ENCODE measurements at places on chromosomes 7 and 10.

DNA sequence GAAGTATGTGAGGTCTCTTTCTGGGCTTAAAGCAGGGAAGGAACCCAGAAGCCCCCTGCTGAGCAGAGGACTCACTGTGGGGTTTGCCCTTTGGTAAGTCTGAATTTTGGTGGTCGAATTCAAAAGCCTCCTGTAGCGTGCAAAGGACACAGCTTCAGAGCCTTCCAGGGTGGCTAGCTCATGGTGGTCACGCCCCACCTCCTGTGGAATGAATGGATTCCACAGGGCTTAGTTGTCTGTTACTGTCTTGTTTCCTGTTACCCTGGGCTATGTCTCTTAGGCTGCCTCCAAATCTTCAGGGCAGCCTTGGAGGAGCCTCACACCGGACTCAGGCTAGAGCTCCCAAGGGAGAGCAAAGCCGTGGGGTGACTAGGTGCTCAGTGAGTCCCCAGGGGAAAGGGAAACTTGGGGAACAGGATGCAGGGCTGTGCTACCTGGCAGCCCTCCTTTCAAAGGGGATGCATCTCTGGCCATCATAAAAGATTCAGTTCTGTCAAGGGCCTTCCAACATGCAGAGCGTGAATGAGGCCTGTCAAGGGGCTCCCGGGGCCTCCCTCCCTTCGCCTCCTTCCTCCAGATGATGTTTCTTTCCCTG is 211.7 kb downstream of the CCSER2 start:
- DNase-seq, result no peak

DNA sequence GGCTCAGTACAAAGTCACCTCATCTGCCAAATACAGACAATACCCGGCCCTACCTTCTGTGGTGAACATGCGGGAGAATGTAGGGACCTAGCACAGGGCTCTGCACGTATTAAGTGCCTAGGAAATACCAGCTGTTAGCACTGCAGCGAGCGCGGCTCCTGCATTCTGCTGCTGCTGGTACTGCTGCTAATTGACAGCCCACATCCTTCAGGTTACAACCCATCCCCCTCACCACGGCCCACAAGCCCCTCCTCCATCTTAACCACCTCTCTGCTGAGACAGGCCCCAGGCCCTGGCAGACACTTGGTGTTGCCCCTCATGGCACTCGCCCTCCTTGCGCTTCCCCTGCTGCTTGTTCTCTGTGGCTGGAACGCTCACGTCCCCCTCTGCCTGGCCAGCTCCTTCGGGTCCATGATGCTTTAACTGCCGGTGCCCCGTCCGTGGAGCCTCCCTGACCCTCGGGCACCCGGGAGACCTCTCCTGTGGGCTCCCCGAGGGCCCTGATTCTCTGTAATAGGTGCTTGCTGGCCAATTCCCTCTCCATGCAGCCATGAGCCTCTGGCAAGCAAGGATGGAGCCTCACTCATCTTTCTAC is 53.3 kb upstream of the LOXL4 start:
- no peak for DNase-seq

DNA sequence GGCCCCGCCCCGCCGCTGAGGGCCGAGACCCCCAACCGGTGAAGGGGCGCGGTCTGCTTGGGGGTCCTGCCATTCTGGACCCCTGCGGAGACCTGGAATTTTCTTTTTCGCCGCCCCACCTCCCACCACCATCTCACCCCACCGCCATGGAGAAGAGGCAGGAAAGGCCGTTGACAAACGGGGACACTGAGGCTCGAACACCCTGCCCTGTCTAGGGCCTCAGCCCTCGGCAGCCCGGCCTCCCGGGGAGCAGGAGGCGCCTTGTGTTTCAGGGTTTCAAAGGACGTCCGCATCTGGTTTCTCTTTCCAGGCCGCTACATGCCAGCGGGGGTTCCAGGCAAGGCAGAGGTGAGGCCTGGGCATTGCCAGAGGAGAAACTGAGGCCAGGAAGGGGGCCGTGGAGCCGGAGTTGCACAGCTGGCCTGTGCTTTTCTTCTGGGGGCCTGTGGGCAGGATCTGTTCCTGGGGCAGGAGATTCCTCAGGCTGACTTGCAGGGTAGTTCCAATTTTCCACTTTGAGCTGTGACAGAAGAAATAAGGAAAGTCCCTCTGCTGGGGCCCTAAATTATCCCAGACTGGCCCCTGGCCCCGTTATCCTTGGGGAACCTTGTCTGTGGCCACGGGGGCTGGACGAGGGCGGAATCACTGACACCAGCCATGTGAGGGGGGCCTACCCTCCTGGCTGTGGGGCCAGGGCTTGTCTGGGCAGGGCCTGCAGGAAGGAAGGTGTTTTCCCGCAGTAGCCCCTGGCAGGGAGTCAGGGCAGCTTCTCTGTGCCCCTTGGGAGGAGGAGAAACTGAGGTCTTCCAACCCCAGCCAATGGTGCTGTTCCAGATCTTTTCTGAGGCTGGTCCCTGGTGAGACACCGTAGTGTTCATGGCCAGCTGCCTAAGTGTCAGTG is 900 bp upstream of the MICALL2 start:
- DNase-seq, result peak; percentile 25

DNA sequence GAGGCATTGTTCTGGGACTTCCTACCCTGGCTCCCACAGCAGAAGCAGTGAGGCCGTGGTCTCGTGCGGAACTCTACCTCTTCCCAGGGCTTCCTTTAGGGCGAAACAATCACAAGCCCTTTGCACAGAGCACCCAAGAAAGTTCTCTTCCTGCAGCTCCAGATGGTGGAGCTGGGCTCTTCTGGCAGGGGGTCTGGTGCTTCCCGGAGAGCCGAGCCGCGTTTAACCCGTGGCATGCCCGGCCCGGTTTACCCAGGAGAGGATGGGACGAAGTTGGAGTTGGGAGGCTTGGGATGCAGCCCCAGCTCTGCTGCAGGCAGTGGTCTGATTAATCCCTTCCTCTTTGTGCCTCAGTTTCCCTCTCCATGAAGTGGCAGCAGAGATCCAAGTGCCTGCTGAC is 9.0 kb upstream of the ATP6V0E2 start:
- no peak for DNase-seq

DNA sequence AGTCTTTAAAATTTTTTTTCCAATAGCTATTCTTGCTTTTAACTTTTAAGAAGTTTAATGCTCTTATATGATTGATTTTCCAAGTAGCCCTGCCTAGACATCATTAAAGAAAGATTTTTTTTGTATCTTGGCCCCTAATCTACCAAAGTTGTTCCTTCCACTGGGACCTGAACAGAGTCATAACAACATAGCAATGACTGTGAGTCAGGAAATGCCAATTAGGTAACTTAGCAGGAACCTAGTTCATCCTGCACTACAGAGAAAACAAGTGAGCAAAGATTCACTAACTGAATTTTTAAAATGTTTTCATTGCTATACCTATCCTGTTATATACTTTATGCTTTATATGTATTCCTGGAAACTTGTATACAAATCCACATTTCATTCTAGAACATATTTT is 284.7 kb downstream of the BICC1 start:
- DNase-seq, result no peak

- DNase-seq, result peak; percentile 77
Observed at GRCh38 chr7:55593515-55594318, 21.4 kb upstream of the VOPP1 start.

DNA sequence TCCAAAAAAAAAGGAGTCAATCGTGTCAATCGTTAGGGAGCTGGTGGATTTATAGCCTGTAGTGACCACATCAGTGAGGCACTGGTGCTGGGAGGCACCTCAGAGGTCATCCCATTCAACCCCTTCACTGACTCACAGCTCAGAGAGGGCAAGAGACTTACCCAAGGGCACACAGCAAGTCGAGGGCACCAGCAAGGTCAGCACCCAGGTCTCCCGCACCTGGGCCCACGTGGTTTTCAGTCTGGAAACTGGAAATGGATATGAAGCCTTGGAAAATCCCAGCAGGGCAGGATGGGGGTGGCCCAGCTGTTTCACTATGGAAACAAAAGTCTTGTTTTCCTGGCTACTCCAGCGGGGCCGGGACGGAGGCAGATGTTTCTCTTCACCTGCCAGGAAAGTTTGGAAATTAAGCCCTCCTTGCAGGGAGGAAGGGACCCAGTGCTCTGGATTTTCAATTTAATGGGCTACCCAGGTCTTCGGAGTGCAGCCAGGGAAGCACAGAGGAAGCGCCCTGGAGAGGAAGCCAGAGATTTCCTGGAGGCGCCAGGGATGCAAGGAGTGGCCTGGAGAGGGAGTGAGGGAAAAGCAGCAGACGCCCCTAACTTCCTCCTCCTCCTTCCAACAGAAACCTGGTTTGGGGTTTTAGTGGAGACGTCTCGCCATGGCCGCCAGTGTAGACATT is 157.2 kb upstream of the TNRC18 start:
- no peak for DNase-seq

- DNase-seq, result no peak
Observed at GRCh38 chr7:151683615-151684407, 164.1 kb upstream of the RHEB start.

- DNase-seq, result no peak
Observed at GRCh38 chr7:90224195-90224594, 12.7 kb downstream of the STEAP2 start.

GRCh38 chr7:122416336-122416735 is 111.8 kb upstream of the FEZF1 start:
- no peak for DNase-seq

- no peak for DNase-seq
Observed at GRCh38 chr7:154575497-154575896, 427.4 kb downstream of the PAXIP1 start.
